ENCODE measurements at places on chromosomes 7 and 10. TPM values are rescaled to one million over a fixed set of nuclear protein-coding genes. Genes with fewer than 3 reads are reported as not detected.

DNA sequence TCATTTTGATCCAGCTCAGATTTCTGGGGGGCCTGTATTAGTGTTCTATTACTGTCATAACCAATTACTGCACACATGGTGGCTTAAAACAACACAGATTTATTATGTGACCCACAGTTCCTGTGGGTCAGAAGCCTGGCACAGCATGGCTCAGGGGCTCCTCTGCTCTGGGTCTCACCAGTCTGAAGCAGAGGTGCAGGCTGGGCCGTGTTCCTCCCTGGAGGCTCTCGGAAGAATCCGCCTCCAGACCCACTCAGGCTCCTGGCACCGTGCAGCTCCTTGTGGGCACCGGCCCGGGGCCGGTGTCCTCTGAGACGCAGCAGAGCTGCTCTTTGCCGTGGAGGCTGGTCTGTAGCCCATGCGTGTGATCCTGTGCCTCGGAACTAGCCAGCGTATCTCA lies 61.5 kb downstream of the RAMP3 start:
- H3K27ac ChIP-seq, result no peak overlapping the region
- DNase-seq, result no peak
- no peaks in the 10 kb centered on the region for H3K4me1 ChIP-seq
- H3K4me3 ChIP-seq, result no peak overlapping the region
- H3K27me3 ChIP-seq, result no peaks in the 10 kb centered on the region

- H3K36me3 ChIP-seq, result no peaks in the 10 kb centered on the region
- H3K4me1 ChIP-seq, result no peaks in the 10 kb centered on the region
- DNase-seq, result no peak
- H3K4me3 ChIP-seq, result no peak overlapping the region
- no peaks in the 10 kb centered on the region for H3K27me3 ChIP-seq
Measured at GRCh38 chr10:74958316-74958715, 131.9 kb downstream of the KAT6B start.

DNA sequence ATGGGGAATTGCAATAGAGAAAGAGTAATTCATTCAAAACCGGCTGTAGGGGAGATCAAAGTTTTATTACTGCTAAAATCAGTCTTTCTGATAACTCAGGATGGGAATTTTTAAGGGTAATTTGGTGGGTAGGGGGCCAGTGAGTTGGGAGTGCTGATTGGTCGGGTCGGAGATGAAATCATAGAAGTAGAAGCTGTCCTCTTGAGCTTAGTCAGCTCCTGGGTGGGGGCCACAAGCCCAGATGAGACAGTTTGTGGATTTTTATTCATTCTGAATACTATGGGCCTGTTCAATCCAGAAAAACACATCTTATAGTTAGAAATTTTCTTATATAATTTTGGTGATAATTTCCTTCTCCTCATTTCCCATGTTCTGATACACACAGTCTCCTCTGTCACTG lies 25.4 kb downstream of the CALD1 start:
- no peak for DNase-seq
- peaks cover 3% of the 10 kb centered on the region for H3K36me3 ChIP-seq
- H3K27ac ChIP-seq, result peak overlapping the region; percentile 96
- H3K4me3 ChIP-seq, result peak overlapping the region; percentile 35
- no peaks in the 10 kb centered on the region for H3K27me3 ChIP-seq

DNA sequence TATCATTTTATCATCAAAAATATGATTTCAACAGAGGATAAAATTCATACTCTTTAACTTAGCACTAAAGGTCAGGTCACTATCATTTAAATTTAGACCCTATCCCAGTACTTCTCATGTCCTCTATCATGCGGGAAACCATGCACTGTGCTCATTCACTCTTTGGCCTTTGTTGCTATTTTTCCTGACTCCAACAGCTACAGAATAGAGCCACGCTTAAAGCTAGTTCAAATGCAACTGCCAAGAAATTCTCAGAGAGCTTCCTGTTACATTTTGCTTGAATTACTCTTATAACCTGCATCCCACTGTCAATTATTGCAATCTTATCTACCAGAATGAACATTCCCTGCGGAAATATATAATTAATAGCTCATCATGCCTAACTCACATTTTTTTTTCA lies 58.3 kb downstream of the SEMA3A start:
- no peaks in the 10 kb centered on the region for H3K27me3 ChIP-seq
- H3K4me1 ChIP-seq, result peaks cover 7% of the 10 kb centered on the region
- DNase-seq, result peak; percentile 40
- H3K4me3 ChIP-seq, result no peak overlapping the region
- no peaks in the 10 kb centered on the region for H3K36me3 ChIP-seq

Gene LMOD2
- polyA plus RNA-seq, result not detected

Gene ARHGAP12
- 3.7 TPM for polyA plus RNA-seq

Gene HNRNPF
- polyA plus RNA-seq, result 126 TPM

All from endothelial cell of umbilical vein (primary cell).